NCI-H446 (cell line): ENCODE measurements at places on chromosomes 1 and 21.

GRCh38 chr1:177897281-177897997 is 72.4 kb downstream of the SEC16B start:
- no peak for DNase-seq

- no peak for DNase-seq
Observed at GRCh38 chr1:53196017-53196484, 573 bp upstream of the CPT2 start.

- no peak for DNase-seq
Observed at GRCh38 chr1:234553240-234554188, 56.5 kb downstream of the IRF2BP2 start.

- no peak for DNase-seq
Observed at GRCh38 chr21:23740463-23740862, 1866.8 kb downstream of the MRPL39 start.

- no peak for DNase-seq
Observed at GRCh38 chr1:178294654-178295053, 200.8 kb downstream of the RASAL2 start.

DNA sequence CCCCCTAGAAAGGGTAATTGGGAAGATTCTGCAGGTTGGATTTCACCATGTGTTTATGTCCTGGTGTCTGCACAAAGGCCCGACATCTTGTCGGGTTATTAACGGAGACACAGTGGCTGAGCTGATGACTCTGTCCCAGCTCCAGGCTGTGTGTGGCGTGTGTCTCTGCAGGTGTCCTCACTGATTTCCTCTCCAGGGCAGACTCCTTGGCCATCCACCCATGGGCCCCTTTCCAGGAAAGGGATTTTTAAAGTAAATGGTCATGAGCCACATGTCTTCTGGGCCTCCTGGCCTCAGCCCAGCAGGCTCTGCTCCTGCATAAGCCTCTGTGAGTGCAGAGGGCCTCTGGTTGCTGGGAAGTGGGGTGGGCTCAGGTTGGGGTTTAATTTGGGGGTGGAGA is 418.7 kb upstream of the VAMP3 start:
- no peak for DNase-seq

GRCh38 chr1:59271561-59272260 is 25.2 kb upstream of the FGGY start:
- DNase-seq = no peak

DNA sequence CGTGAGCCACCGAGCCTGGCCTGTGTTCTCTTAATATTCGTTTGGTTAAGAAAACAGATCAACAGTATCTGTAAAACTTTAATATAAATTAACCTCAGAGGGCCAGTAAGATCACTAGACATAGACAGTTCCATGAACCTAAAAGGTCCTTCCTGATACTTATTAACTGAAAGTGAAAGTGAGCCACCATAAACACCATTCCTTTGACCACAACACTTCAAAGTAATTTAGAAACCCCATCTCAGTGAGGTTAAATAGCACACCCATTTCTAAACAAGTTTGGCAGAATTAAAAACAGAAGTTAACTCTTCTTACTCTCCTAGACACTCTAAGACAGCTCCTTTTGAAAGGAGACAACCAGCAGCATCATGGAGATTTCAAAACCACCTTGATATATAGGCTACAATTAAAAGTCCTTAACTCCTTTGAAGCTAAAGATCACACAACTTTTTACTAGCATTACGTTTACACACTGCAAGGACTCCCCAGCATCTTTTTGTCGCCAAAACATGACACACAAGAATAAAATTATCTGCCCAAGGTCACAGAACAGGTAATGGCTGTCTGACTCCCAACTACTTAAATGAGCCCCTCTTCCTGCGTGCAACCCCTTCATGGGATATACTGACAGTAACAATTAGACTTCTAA is 2.2 kb downstream of the RNF19B start:
- no peak for DNase-seq
